H9 (cell line): ENCODE measurements at places on chromosomes 2 and 18. TPM values are rescaled to one million over a fixed set of nuclear protein-coding genes. Genes with fewer than 3 reads are reported as not detected.

GRCh38 chr2:190408538-190409271, 550 bp downstream of the MFSD6 start:
- no peaks in the 10 kb centered on the region; the same call in 1 of the 2 replicates for H3K27me3 ChIP-seq
- peak; percentile 38 for DNase-seq
- H3K36me3 ChIP-seq = no peaks in the 10 kb centered on the region
- no peak overlapping the region for H3K27ac ChIP-seq
- peak overlapping the region; percentile 66 for H3K4me3 ChIP-seq

DNA sequence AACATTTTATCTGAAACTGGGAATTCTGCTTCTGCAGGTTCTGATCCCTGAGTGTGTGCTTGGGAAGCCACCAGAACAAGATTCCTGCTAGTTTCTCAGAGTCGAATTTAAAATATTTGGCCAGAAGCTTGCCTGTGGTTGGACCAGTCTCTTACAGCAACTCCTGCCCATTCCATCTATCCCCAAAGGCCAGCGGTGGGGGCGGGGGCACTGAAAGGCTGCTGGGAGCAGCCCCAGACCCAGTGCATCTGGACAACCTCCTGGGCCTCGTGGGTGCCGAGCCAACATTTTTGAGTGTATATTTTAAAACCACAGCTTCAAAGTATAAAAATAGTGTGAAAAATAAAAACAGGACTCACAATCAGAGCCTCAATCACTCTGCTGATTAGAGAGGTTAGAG, 38.6 kb upstream of the ZFP36L2 start:
- H3K4me3 ChIP-seq = no peak overlapping the region
- no peak overlapping the region for H3K27ac ChIP-seq
- no peak for DNase-seq
- no peaks in the 10 kb centered on the region; the same call in 2 of the 3 replicates for H3K36me3 ChIP-seq
- no peaks in the 10 kb centered on the region for H3K27me3 ChIP-seq

- DNase-seq = no peak
- no peaks in the 10 kb centered on the region for H3K27me3 ChIP-seq
- H3K36me3 ChIP-seq = no peaks in the 10 kb centered on the region
- H3K4me3 ChIP-seq = no peak overlapping the region
- H3K27ac ChIP-seq = no peak overlapping the region
Observed at GRCh38 chr18:79868811-79869541, 71.2 kb downstream of the KCNG2 start.

DNA sequence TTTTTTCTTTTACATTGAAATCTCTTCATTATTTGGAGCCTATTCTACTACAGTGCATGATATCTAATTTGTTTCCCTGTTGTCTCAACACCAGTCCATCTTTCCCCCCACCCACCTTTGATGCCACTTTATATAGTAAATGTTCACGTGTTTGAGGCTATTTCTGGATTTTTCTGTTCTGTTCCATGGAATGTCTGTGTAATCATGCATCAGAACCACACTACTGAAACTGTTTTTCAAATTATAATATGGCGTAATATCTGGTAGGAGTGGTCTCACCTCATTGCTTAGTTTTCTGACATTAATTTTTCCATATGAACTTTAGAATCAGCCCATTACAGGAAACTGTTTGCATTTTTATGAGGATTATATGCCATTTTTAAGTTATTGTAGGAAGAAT, 19.1 kb upstream of the NARS1 start:
- no peak for DNase-seq
- H3K27me3 ChIP-seq = no peaks in the 10 kb centered on the region
- no peak overlapping the region for H3K4me3 ChIP-seq
- no peak overlapping the region for H3K27ac ChIP-seq
- H3K4me1 ChIP-seq = no peaks in the 10 kb centered on the region
- H3K36me3 ChIP-seq = peaks cover 26% of the 10 kb centered on the region

- no peaks in the 10 kb centered on the region for H3K36me3 ChIP-seq
- no peak for DNase-seq
- no peak overlapping the region for H3K4me3 ChIP-seq
- no peaks in the 10 kb centered on the region for H3K4me1 ChIP-seq
- H3K27me3 ChIP-seq = no peaks in the 10 kb centered on the region
Observed at GRCh38 chr2:124572934-124573634, 548.0 kb downstream of the CNTNAP5 start.

DNA sequence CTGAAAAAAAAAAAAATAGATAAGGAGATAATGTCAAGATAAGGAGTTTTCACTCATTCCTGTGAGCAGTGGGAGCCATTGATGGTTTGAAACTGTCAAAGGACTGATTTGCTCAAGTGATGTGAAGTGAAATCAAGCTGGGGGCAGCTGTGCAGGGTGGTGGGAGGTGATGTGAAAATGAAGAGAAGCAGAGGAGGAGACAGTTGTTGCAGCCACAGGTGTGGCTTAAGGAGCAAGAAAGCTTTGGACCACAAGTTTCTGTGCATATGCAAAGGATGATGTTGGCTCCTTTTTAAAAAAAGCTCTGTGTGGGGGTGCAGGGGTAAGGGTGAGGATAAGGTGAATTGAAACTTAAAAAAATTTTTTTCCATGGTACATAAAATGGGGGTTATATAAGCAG, 8.3 kb downstream of the EFR3B start:
- DNase-seq = no peak
- no peak overlapping the region for H3K4me3 ChIP-seq
- no peaks in the 10 kb centered on the region; the same call in 1 of the 2 replicates for H3K4me1 ChIP-seq
- no peaks in the 10 kb centered on the region for H3K27me3 ChIP-seq
- H3K27ac ChIP-seq = no peak overlapping the region

DNA sequence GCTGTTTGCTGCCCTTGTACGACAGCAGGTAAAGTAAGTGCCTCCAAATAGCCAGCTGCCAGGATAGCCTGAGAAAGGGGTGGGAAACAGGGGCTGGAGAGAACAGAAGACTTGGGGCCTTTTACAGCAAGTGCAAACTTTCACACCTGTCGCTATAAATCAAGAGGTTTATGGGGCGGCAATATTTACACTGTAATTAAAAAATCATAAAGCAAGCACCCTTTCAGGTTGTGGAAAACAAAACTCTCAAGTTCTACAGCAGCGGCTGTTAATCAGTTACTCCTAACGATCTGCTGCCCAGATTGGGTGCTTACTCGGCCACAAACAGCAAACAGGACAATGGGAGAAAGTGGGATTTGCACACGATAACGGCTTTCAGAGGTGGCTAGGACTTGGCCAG, 359.5 kb upstream of the ETAA1 start:
- no peak for DNase-seq
- no peaks in the 10 kb centered on the region for H3K36me3 ChIP-seq
- no peak overlapping the region for H3K4me3 ChIP-seq
- no peaks in the 10 kb centered on the region for H3K27me3 ChIP-seq
- H3K27ac ChIP-seq = no peak overlapping the region

- no peaks in the 10 kb centered on the region for H3K4me1 ChIP-seq
- H3K4me3 ChIP-seq = no peak overlapping the region
- no peaks in the 10 kb centered on the region for H3K27me3 ChIP-seq
- H3K36me3 ChIP-seq = no peaks in the 10 kb centered on the region
Observed at GRCh38 chr2:191230174-191230573, 15.0 kb upstream of the MYO1B start.

DNA sequence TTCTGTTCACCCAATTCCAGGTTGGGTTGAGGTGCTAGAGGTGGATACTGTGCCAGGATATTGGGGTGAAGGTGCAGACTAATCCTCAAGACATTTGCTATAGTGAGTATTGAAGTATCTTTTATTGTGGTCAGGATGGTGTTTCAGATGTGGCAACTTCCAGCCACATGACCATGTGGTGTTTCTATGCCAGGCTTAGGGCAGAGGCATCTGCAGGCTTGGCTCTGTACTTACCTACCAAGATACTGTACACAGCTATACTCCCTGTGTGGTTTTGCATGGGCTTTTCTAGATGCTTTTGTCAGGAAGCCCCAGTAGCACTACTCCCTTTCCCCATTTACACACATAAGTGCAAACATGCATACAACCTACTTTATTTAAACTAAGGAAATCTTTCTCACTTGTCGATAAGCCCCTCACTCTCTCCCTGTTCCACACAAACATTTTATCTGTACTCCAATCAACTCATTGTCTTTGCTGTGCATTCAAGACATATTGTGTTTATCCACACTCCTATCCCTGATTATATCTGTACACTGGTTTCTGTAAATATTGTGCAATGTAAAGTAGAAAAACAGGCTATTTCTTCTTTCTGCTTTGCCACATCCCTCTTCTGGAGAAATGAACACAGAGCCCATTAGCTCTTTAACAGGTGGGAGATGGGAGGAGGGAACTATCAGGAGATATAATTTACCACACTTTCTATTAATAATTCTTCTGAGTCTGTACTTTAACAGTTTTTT, 12.3 kb downstream of the ARL6IP6 start:
- H3K27ac ChIP-seq = no peak overlapping the region
- no peaks in the 10 kb centered on the region for H3K27me3 ChIP-seq
- H3K4me1 ChIP-seq = no peaks in the 10 kb centered on the region
- peaks cover 8% of the 10 kb centered on the region for H3K36me3 ChIP-seq

DNA sequence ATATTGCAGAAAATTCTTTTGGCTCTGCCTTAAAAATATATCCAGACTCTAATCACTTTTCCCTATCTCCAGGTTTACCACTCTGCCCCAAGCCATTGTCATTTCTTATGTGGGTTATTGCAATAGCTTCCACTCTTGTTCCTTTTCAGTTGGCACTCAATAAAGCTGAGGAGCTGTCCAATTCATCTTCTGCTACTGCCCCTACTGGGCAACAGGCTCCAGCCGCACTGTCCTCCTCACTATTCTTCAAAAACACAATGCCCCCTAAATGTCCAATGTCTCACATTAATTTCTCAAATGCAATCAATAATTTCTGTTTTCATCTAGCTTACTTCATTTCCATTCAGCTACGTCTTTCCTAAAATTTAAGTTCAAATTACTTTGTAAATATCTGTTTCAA, 1262.5 kb upstream of the CDH2 start:
- no peak overlapping the region for H3K27ac ChIP-seq
- H3K27me3 ChIP-seq = no peaks in the 10 kb centered on the region
- H3K4me3 ChIP-seq = no peak overlapping the region
- no peaks in the 10 kb centered on the region for H3K36me3 ChIP-seq
- DNase-seq = no peak
- no peaks in the 10 kb centered on the region for H3K4me1 ChIP-seq

GRCh38 chr2:67792191-67792590, 270.6 kb downstream of the C1D start:
- no peak overlapping the region for H3K27ac ChIP-seq
- DNase-seq = no peak
- H3K36me3 ChIP-seq = no peaks in the 10 kb centered on the region
- no peaks in the 10 kb centered on the region for H3K27me3 ChIP-seq

DNA sequence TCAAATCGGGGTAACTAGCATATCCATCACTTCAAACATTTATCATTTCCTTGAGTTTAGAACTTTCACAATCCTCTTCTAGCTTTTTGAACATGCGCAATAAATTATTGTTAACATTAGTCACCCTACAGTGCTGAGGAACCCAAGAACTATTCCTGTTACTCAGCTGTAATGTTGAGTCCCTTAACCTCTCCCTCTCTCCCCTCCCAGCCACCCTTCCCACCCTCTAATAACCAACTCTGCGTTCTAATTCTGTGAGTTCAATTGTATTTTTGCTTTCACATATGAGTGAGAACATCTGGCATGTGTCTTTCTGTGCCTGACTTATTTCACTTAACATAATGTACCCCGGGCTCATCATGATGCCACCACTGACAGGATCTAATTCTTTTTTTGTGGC, 78.6 kb upstream of the RANBP2 start:
- H3K4me1 ChIP-seq = no peaks in the 10 kb centered on the region; the same call in 1 of the 2 replicates
- H3K27me3 ChIP-seq = no peaks in the 10 kb centered on the region
- no peak overlapping the region for H3K4me3 ChIP-seq
- H3K27ac ChIP-seq = no peak overlapping the region
- DNase-seq = no peak
- peaks cover 15% of the 10 kb centered on the region for H3K36me3 ChIP-seq

GRCh38 chr2:10089565-10090190, 9.5 kb upstream of the CYS1 start:
- DNase-seq = no peak
- H3K36me3 ChIP-seq = peaks cover 2% of the 10 kb centered on the region; the same call in 1 of the 3 replicates
- H3K4me1 ChIP-seq = no peaks in the 10 kb centered on the region
- H3K27me3 ChIP-seq = no peaks in the 10 kb centered on the region
- H3K27ac ChIP-seq = no peak overlapping the region

DNA sequence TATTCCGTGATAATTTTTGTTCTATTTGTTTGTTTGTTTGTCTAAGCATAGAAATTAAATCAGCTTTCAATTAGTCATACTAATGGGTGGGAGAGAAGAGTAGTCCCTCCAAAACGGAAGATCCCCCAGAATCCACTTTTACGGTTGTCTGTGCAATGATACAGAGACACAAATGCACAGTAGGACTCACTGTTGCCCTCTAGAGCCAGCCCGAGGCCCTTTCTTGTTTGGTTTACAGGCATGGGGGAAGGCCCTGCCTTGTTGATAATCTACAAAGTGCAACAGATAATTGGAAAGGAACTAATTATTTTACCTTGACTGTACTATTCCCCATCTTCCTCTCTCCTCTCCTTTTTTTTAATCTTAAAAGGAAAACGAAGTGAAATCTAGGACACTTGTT, 121.1 kb downstream of the ACOXL start:
- peaks cover 5% of the 10 kb centered on the region; the same call in 1 of the 2 replicates for H3K4me1 ChIP-seq
- no peaks in the 10 kb centered on the region for H3K27me3 ChIP-seq
- H3K4me3 ChIP-seq = no peak overlapping the region
- no peak overlapping the region for H3K27ac ChIP-seq

DNA sequence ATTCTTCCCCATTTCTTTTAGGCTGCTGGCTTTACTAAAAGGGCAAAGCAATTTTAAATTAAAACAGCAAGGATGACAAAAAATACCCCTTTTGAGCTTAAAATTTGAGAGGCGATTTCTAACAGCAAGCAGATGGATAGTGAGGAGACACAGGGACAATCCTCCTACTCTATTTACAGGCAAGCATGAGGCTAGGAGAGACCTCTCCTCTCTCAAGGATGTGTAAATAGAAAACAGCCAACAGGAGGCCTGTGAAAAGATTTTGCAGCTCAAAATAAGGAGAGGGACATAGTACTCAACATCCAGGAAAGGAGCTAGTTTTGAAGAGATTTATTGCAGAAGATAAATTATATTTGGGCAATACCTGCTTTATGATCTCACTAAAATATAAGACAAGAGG, 53.8 kb downstream of the LINC00305 start:
- H3K36me3 ChIP-seq = no peaks in the 10 kb centered on the region
- DNase-seq = no peak
- no peak overlapping the region for H3K4me3 ChIP-seq
- no peak overlapping the region for H3K27ac ChIP-seq
- H3K27me3 ChIP-seq = no peaks in the 10 kb centered on the region

- no peaks in the 10 kb centered on the region for H3K36me3 ChIP-seq
- H3K27ac ChIP-seq = no peak overlapping the region
- H3K27me3 ChIP-seq = no peaks in the 10 kb centered on the region
- H3K4me1 ChIP-seq = no peaks in the 10 kb centered on the region
Observed at GRCh38 chr2:50478362-50478761, 553.6 kb downstream of the NRXN1 start.

- no peaks in the 10 kb centered on the region for H3K27me3 ChIP-seq
- H3K4me1 ChIP-seq = no peaks in the 10 kb centered on the region
- DNase-seq = no peak
- no peak overlapping the region for H3K27ac ChIP-seq
- no peaks in the 10 kb centered on the region for H3K36me3 ChIP-seq
Observed at GRCh38 chr2:29977284-29977683, 55.9 kb upstream of the ALK start.

GIGYF2 gene
- total RNA-seq = 49.4 and 55.3 TPM in 2 replicates

LYG2 gene
- 0.29 TPM in 1 of 2 replicates, not detected in the other for total RNA-seq

CFAP65 gene
- total RNA-seq = 0.18 and 0.20 TPM in 2 replicates
